HFFc6 (cell line): ENCODE measurements at places on chromosomes 12 and 14. TPM values are rescaled to one million over a fixed set of nuclear protein-coding genes. Genes with fewer than 3 reads are reported as not detected.

The B4GALNT1 gene
- 1.4 and 2.2 TPM in 2 replicates for total RNA-seq

The JKAMP gene
- 56.1 to 65.6 TPM (median 60.2 TPM) in 3 replicates for total RNA-seq

The B4GALNT3 gene
- total RNA-seq: not detected in 3 replicates

The CLEC14A gene
- total RNA-seq: 0.15 to 0.27 TPM in 2 of 3 replicates, not detected in the other

- DNase-seq: no peak
These were observed 5.9 kb downstream of the C12orf75 start for GRCh38 chr12:105336411-105336810.

DNA sequence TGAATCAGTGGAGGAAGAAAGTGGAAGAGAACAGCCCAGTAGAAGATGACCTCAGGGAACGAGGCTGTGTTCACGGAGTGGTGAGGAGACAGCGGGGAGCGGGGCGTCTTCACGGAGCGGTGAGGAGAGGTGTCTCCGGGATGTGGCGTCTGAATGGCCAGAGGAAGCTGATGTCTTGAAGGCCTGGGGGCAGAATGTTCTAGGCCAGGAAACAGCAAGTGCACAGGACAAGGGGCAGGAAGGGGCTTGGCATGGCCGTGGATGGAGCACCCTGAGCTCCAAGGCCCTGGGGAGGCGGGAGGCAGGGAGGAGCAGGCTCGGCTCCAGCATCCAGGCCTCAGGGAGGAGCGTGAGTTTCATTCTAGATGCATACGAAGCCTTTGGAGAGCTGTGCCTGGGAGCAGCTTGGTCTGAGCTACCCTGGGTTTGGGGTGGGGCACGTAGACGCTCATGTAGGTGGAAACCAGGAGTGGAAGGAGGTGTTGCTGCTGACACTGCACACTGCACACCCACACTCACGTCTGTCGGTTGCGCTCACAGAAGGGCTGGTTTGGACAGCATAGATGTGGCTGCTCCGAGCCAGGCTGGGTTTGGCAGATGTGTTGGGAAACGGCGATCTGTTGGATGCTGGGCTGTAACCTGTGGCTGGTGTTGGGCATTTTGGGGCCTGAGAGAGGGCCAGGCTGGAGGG, 131.6 kb downstream of the ADGRD1 start:
- no peak for DNase-seq

DNA sequence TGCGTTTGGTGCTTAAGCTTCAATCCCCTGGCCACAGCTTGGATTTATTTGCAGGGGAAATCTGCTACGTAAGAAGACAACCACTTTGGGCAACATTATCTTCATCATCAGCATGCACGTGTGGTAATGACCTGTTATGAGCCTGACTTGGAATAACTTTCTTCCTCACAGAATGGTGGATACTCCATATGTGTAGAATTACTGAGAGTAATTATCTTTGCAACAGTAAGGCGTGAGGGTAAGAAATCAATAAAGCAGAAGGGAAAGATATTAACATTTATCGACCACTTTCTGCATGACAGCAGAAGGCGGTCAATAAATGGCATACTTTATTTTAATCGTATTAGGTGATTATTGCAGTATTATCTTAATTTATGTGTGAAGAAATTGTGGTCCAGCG, 152.7 kb downstream of the RGS6 start:
- DNase-seq: no peak

GRCh38 chr14:37583358-37584210, 11.5 kb downstream of the FOXA1 start:
- DNase-seq: no peak

GRCh38 chr12:21001778-21002177, 129.2 kb upstream of the SLCO1B1 start:
- DNase-seq: no peak

DNA sequence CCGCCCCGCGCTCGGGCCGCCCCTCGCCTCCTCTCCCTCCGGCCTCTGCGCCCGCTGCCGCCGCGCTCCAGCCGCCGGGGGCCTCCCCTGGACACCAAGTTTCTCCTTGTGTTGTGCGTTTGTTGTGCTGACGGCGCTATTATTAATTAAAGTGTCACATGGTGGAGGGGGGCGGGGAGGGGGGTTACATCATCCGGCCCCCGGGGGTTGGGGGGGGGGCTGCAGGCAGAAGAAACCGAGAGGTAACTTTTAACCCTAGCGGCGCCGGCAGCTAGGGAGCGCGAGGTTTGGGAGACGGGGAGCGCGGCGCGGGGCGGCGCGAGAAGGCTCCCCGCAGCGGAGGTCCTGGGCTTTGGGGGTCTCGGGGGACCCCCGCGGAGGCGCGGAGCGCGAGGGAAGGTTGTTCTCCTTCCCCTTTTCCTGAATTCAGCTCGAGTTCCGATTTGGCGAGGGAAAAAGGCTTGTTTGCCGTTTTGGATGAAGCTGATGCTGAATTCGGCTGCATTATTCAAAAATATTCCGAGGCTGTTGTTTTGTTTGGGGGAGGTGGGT, at the start of gene HRK:
TSS of gene HRK (minus strand) at position 117 of the 552 bp plus-strand sequence. CDS start 134 bp downstream, outside the sequence.
- no peak for DNase-seq

DNA sequence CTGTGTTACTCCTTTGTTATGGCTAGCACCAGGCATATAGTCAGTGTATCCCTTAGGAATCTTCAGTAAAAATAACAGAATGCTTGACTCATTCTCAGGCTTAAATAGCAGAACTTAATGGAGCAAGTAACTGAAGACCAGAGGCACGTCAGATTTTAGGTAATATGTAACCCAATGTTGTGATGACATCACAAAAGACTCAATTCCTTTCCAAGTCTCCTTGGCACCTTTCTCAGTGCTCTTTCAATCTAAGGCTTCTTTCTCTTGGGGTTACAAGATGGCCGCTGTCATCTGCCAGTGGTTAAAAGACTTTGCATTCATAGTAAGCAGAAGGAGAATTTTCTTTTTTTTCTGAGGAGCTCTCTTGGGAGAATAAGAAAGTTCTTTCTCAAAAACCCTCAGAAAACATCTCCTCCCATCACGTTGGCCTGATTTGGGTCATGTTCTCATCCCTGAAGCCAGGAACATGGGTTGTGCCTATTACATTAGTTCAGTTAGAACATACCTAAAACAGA, 33.4 kb upstream of the DCN start:
- DNase-seq: peak; percentile 70

DNA sequence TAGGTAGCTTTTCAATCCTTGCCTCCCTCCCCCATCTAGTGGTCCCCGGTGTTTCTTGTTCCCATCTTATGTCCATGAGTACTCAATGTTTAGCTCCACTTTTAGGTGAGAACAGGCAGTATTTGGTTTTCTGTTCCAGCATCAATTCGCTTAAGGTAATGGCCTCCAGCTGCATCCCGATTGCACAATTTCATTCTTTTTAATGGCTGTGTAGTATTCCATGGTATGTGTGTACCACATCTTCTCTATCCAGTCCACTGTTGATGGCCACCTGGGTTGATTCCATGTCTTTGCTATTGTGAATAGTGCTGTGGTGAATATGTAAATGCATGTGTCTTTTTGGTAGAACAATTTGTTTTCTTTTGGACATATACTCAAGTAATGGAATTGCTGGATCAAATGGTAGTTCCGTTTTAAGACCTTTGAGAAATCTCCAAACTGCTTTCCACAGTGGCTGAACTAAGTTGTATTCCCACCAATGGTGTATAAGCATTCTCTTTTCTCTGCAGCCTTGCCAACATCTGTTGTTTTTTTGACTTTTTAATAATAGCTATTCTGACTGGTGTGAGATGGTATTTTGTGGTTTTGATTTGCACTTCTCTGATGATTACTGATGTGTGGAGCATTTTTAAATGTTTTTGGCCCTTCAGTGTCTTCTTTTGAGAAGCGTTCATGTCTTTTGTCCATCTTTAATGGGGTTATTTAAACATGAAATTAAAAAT, 34.2 kb upstream of the ASPG start:
- DNase-seq: no peak

- DNase-seq: no peak
These were observed 20.8 kb downstream of the MLXIP start for GRCh38 chr12:122099280-122099749.

DNA sequence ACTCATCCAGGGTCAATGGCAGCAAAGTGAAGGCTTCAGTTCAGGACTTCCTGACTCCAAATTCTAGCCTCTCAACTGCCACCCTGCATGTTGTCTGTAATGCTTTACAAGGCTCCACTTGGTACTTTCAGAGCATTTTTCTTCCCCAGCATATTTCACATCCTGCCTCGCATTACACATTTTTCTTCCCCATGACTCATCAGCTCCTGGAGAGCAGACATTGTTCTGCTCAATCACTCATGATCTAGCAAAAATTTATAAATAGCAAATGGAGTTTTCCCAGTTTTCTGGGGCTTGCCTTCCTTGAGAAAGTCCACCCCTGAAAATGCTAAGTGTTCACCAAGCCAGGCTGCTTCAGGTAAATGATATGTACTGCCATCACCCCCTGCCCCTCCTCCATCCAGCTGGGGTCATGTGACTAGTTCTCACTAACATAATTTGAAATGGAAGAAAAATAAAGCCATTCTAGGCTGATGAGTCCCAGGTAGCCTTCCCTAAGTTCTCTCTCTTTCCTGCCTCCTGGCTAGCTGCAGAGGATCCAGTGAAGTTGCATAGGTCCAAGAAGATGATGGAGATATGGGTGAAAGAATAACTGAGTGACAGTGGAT, 69.4 kb downstream of the ARMH4 start:
- DNase-seq: peak; percentile 78
